ENCODE measurements at places on chromosomes 5 and 9.

- DNase-seq, result no peak
Observed at GRCh38 chr5:56610093-56610698, 205.2 kb upstream of the MAP3K1 start.

DNA sequence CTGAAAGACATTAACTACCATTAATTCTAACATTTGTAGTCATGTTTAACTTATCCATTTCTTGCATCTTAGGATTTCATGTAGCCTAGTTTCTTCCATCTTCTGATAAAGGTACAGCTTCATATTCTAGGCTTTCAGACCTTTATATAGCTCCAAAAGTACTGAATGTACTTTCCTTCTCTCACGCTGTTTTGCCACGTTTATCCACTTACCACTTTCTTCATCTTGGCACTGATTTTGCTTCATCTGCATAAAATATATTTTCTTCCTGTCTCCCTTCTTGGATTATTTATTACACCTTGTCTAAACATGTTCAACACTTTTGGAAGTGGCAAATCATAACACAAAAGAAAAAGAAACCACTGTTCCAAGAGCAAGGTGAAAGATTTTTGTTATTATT, 553.8 kb downstream of the DTWD2 start:
- DNase-seq, result no peak

- DNase-seq, result no peak
Observed at GRCh38 chr5:100832252-100833230, 70.5 kb downstream of the ST8SIA4 start.

GRCh38 chr9:4959031-4959430, 26.0 kb upstream of the JAK2 start:
- no peak for DNase-seq

DNA sequence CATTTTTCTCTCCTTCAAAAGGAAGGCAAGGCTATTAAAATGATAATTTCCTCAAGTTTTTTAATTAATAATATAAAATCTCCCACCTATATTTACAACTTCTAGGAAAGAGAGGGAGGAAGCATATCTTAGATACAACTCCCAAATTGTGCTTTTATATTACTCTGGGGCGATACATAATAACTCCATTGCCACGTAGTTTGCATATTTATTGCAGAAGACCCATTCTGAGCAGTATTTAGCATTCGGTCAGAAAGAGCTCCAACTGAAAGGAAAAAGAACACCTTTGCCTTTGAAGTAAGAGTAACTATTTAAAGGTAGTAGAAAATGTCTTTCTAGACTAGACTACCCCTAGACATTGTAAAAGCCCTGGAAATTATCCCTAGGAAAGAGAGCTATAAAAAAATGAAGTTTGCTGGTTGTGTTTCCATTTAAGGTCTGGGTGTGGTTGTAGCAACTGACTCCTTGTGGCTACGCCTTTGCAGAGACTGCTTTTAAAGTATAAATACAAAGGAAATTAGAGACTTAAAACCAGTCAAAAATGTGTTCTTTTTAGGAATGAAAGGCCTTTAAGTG, 566.1 kb downstream of the ZNF608 start:
- no peak for DNase-seq

DNA sequence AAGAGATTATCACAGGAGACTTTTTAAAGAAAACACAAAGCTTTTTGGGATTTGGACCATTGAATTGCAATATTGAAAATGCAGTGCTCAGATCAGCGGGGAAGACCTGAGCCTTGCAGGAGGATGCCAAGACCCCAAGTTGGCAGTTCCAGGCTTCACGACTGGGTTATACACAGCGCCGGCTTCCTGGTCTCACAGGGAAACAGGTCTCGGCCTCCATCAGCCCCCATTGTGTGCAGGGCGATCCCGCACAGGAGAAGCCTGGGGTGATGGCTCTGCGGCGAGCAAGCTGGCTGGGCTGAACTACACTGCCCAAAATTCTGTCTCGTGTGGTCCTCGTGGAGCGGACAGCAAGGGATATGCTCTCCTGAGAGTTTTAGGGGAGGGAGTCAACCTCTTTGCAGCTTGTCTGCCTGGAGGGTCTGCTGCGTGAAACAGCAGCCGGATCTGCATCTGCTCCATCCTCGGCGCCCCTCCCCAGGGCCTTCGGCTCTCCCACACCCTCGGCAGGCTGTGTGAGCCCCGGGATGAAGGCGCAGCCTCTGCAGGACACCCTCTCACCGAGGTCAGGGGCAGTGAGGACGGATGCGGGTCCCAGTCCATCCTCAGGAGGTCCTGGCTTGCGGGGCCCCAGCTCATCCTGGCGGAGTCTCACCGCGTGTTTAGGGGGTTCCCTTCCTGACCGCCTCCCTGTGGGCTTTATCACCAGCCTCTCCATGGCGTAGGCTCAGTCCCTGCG, 60.6 kb downstream of the NSUN2 start:
- no peak for DNase-seq

- DNase-seq, result no peak
Observed at GRCh38 chr5:64298586-64298985, 132.9 kb downstream of the RNF180 start.

- DNase-seq, result no peak
Observed at GRCh38 chr9:133553973-133554713, 19.6 kb downstream of the ADAMTSL2 start.

- no peak for DNase-seq
Observed at GRCh38 chr5:150137168-150137957, 18.3 kb downstream of the PDGFRB start.

- DNase-seq, result no peak
Observed at GRCh38 chr5:180797256-180798192, 5.1 kb downstream of the MGAT1 start.

DNA sequence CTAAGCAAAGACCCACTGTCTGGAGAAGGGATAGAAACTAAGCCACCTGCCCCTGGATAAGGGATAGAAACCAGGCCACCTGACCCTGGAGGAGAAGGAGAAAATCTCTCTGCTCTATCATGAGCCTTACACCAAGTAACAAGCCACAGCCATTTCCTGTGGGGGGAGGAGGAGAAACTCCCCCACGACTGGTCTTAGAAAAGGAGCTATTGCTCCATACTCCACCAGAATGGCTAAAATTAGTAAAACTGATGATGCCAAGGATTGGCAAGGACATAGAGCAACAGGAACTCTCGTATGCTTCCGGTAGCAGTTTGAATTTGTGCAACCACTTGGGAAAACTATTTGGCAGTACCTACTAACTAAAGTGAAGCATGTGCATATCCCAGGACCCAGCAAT, 70.8 kb downstream of the ACTL7B start:
- no peak for DNase-seq

DNA sequence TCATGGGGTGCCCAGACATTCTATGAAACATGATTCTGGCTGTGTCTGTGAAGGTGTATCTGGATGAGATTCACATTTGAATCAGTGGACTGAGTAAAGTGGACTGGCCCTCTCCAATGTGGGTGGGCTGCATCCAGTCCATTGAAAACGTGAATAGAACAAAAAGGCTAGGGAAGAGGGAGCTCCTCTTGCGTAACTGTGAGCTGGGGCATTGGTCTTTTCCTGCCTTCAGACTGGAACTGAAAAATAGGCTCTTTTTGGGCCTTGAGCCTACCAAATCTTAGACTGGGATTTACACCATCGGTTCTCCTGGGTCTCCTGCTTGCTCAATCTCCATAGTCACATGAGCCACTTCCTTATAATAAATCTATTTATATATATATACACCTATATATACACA, 170.1 kb downstream of the SPOCK1 start:
- no peak for DNase-seq

- DNase-seq, result no peak
Observed at GRCh38 chr5:129670957-129671500, 76.9 kb upstream of the MINAR2 start.

- peak; percentile 5 for DNase-seq
Observed at GRCh38 chr5:112492291-112492690, 73.2 kb upstream of the EPB41L4A start.

DNA sequence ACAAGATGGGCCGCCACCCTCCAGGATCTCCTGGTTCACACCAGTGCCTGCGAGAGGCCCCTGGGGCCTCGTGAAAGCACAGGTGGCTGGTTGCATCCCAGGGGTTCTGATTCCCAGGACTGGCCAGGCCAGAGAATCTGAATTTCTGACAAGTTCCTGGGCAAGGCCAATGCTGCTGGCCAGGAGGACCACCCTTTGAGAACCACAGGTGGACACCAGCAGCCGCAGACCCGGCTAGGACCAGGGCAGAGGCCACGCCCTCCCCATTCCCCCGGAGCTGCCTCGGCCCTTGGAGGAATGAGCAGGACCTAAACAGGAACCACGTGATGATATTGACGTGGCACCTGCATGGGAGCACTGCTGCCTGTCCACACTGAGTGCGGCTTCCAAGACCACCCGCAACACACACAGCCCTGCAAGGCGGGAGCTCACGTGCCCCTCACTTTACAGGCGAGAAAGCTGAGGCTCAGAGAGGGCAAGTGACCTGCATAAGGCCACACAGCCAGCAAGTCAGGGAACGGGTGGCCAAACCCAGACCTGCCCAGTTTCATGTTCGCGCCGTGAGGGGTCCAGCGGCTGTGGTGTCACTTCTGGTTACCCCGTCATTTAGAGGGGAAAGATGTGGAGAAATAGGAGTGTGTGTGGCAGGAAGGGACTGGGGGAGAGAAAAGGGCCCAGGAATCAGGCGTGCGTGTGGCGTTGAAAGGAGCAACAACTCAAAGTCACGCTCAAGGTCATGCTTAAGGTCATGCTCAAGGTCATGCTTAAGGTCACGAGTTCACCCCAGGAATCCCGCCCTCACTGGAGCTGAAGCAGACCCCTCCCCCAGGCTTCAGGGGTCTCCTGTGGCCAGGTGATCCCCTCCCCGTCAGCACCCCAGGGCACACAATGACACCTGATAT, 105.9 kb upstream of the IER5L start:
- DNase-seq, result no peak

GRCh38 chr5:135218790-135219568, 180.1 kb downstream of the MACROH2A1 start:
- no peak for DNase-seq

GRCh38 chr5:126681970-126682369, 81.2 kb downstream of the PHAX start:
- no peak for DNase-seq

DNA sequence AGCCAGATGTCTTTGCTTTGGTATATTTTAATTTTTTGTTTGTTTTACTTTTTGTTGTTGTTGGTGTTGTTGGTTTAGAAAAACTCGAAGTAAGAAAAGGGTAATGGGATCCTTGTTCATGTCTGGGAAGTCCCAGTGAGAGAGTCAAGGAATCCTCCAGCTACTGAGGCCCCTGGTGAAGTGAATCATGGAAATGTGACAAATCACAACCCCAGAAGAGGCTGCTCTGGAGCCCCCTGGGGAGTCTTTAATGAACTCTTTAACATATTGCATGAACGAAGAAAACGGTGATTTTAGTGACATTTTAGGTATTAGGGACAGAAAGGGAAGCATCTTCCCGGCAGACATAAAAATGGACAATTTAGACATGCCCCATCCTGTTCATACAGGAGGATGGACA, 41.3 kb downstream of the TMEM174 start:
- DNase-seq, result no peak

- peak; percentile 57 for DNase-seq
Observed at GRCh38 chr9:4750023-4750673, 9.1 kb upstream of the AK3 start.

GRCh38 chr5:175347027-175347426, 97.0 kb downstream of the DRD1 start:
- no peak for DNase-seq

DNA sequence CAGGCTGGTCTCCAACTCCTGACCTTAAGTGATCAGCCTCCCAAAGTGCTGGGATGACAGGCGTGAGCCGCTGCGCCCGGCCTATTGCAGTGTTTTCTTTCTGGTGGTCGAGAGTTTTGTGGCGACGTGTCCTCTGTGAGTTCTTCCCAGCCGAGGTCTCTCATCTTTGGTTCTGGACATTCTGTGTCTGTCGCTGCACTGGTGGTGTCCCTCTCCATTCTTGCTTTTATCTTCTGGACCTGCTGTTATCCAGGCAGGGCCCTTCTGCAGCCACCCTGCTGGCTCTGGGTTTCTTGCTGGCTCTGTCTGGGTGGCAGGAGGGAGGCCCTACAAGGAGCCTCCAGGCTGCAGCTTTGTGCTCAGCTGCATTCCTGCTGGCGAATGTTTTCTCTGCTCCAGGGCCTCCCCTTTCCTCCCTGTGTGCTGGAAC, 49.1 kb upstream of the EXOC3 start:
- no peak for DNase-seq

DNA sequence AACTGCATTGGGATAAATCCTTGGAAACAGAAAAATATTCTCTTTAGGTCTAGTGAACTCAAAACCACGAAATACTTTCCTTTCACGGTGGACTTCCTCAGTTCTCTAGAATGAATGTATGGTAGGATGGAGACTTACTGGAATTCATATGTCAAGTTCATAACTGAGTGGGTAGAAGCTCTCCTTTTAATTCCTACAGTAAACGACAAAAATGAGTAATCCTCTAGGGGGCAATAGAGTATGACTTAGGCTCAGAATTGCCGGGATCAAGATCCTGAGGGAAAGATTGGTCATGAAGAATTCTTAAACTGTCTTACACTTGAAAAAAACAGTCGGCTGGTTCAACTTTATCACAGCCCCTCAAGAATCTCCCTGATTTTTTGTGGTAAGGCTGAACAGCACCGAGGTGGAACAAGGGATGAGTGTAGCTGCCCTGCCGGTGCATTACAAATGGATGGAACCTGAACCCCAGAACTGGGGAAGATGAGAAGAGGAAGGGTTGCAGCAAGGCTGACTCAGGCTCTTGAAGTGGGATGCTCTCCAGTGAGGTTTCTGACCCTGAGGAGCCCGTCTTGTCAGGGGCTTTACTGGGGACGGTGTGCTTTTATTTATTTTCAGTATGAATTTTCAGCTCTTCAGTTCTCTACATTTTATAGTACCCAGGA, 14.0 kb upstream of the LOX start:
- no peak for DNase-seq

- no peak for DNase-seq
Observed at GRCh38 chr5:57950616-57951228, 468.1 kb upstream of the ACTBL2 start.

GRCh38 chr9:88645172-88645878, 110.3 kb downstream of the NXNL2 start:
- no peak for DNase-seq

- DNase-seq, result no peak
Observed at GRCh38 chr5:156312897-156313694, 13.9 kb upstream of the SGCD start.

- no peak for DNase-seq
Observed at GRCh38 chr5:6461006-6461405, 12.3 kb downstream of the UBE2QL1 start.

GRCh38 chr9:221989-222776, 7.5 kb downstream of the DOCK8 start:
- DNase-seq, result no peak

GRCh38 chr9:106700676-106701075, 162.3 kb upstream of the ZNF462 start:
- DNase-seq, result no peak

GRCh38 chr9:14383294-14383693, 69.4 kb upstream of the NFIB start:
- no peak for DNase-seq

GRCh38 chr9:134044944-134045343, 19.7 kb downstream of the BRD3OS start:
- DNase-seq, result no peak
